ENCODE measurements at places on chromosomes 11 and 22.

DNA sequence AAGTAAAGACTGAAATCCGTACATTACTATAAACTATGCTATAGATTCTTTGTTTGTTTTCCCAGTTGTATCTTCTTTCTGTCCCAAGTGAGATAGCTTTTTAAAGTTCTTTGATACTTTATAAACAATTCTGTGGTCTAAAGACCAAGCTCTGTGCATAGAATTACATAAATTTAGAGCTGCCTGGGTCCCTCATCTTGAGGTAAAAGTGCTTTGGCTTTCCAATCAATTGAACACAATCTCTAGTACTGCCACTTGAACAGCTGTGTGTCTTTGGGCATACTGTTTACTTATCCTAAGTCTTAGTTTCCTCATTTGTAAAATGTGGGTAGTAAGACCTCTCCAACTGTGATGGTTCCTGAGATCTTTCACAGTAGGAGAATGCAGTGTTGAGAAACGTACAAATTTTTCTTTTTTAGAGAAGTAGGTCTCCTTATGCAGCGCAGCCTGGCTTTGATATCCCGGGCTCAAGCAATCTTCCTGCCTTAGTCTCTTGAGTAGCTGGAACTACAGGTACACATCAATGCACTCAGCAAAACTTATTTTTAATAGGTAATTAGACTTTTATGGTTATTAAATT is 2.5 kb upstream of the EED start:
- no peak for DNase-seq

GRCh38 chr22:39518144-39518786 is 2.1 kb upstream of the ATF4 start:
- no peak for DNase-seq

GRCh38 chr11:70029115-70029860 is 48.8 kb upstream of the ANO1 start:
- DNase-seq = no peak

DNA sequence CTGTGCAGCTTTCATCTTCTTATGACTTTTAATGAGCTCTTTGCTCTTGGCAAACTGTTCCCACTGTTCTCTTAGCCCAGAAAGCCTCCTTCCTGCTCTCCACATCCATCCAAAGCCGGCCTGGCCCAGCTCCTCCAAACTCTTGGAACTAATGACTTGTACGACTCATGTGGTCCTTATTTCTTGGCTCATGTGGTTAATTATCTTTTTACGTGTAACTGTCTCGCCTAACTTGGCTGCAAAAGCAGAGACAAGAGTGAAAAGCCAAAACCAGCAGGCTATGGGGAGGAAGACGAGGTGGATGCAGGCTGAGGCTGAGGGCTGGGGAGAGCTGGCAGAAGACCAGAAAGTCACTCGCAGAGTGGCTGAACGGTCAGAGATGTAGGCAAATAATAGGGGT is 5.5 kb downstream of the CSNK2A3 start:
- DNase-seq = no peak

DNA sequence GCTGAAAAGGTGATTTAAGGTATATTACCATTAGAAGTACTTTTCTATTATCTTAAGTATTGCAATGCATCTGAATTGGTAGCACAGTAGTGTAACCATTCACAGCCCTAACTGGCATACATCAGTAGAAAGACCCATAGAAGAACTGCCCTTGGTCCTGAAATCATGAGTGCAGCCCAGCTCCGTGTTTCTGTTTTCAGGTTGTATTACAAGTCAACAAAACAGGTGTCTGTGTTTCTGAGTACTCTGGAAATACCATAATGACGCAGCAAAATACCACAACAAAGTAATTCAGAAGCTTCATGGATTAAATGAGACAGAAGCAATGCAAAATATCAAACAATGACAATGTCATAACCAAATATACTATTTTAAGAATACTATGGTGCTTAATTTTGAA is 226.3 kb downstream of the OPCML start:
- DNase-seq = no peak

DNA sequence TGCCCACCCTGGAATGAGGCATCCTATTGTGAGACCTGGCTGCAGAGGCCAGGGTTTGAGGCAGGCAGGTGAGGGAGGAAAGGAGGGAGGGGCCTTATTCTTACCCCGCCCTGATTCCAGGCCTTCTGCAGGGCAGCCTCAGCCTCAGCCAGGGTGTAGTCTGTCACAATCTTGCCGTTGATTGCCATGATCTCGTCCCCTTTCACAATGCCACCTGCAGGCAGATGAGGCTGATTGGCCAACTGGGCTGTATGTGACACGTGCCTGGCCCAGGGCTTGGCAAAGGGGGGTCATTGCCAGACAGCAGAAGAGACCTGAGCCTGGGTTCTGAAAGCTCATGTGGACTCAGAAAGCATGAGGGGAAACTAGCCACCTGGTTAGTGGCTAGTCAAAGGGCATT is 21.4 kb upstream of the ABCC8 start:
- no peak for DNase-seq

- no peak for DNase-seq
Observed at GRCh38 chr11:73296501-73297230, 11.4 kb upstream of the ARHGEF17 start.

DNA sequence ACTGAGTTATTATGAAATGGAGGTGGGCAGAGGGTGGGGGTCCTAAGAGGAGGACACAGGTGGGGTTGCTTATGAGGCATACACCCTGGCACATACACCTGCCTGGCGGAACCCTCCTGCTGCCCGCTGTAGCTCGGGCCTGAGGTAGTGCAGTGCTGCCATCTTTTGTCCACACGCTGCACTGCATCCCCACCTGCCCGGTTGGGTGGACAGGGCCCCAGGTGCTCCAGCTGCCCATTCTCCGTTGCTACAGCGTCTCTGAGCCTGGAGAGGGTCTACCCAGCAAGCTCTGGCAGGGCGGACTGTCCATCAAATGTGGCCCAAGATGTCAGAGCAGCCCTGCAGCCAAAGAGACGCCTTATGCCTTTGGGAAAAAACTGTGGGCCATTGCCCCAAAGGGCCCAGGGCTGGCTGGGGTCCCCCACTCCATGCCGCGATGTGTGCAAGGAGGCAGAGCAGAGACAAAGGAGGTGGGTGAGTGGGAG is 131.2 kb downstream of the BUD13 start:
- DNase-seq = no peak

DNA sequence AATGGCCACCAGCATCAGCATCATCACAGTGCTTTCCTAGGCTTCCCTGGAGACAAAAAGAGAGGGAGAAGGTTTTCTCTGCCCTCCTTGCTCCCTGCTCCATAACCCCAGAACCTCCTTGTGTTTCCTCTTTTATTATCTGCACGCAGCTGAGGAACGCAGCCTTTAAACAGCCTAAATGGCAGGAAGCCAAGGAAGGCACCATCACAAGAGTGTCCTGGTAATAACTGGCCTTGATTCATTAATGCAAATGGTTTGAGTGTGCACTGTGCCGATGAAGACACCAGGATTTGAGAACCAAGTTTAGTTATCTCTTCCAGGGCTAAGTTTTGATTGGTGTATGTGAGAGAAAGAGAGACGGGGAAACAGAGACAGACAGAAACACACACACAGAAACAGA is 29.4 kb upstream of the DRD2 start:
- no peak for DNase-seq

GRCh38 chr22:36332623-36333332 is 55.0 kb downstream of the MYH9 start:
- no peak for DNase-seq

DNA sequence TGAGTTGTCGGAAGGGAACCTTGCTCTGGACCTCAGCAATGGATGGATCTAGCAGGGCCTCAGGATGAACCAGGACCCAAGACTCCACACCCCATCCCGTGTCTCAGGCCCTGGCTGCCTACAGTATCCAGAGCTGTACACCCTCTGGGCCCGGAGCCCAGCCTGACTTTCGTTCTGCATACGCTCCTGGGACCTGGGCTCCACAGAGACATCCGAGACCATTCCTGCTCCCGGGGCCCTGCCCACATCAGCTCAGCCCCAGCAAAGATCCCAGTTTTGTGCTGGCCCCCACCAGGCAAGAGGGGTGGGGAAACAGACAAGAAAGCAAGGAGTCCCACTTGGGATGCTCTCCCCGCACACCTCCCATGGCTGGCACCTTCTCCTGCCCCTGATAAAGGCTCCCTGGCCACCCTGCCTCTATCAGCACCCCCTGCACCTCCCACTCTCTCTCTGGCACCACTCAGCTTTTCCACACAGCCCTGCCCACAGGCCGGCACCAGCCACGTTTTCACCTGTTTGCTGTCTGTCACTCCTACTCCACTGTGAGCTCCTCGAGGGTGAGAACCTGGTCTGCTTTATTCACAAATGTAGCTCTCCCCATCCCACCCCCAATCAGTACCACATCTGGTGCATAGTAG is 64.5 kb upstream of the TCF20 start:
- DNase-seq = no peak

GRCh38 chr22:19554834-19555404 is 30.7 kb upstream of the CLDN5 start:
- no peak for DNase-seq

GRCh38 chr22:34761111-34761510 is 304.8 kb upstream of the ISX start:
- no peak for DNase-seq

- DNase-seq = no peak
Observed at GRCh38 chr22:36839356-36840073, 21.3 kb upstream of the NCF4 start.
